ENCODE measurements at places on chromosomes 6 and 20.

GRCh38 chr6:27370391-27370790 is 18.2 kb upstream of the ZNF391 start:
- DNase-seq = no peak

GRCh38 chr20:52103335-52103912 is 88.2 kb downstream of the ZFP64 start:
- DNase-seq = no peak

DNA sequence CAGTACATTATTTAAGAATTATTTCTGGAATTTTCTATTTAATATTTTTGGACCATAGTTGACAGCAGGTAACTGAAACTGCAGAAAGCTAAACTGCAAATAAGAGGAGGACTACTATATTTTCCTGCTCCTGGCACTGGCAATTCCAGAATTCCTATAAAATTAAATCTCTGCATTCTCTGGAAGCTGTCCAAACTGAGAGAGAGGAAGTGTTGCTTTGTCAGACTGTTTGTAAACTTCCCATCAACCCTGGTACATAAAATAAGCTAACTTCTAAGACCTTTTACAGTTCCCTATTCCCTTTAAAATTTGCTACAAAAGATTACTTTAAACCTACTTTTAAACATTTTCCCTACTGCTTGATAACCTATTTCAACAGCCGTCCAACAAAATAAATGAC is 196.1 kb upstream of the RUNX2 start:
- DNase-seq = no peak

GRCh38 chr20:58546416-58546711 is 31.2 kb upstream of the APCDD1L start:
- no peak for DNase-seq

DNA sequence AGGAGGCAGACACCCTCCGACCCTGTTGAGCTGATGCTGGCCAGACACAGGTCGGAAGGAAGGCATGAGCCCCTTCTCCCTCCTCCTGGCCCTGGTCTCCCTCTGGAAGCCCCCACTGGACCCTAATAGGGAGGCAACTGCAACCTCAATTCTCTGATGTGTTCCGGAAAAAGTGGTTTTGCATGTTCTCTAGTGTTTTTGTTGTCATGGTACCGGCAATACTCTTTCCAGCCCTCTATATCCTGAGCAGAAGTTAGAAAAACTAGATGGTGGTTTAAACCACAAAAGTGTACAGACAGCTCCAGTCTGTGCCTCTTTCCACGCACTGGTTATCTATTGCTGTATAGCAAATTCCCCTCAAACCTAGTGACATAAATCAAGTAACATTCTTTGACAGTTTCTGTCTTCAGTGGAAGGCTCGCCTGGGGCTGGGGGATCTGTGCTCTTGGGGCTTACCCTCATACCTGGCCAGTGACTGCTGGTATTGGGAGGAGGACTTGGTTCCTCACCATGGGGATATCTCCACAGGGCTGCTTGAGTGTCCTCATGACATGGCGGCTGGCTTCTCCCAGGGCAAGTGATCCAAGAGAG is 37.0 kb downstream of the SYTL3 start:
- no peak for DNase-seq

DNA sequence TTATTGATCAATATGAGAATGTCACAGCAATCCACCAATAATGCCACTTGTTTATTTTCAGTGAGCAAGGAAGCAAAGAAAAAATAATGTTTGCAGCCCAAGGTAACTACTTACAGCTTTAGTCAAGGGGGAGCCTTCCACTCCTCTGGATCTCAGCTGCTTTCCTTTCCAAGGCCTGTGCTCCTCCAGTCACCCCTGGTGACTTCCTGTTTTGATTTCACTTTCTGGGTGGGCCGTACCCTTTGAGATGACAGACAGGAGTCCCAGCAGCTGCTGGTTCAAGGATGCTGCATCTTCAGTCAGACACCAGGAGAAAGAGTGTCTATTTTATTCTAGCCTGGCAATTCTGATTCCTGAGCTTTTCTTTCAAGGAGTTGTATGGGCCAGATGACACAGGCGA is 5.6 kb upstream of the VNN2 start:
- DNase-seq = peak; percentile 13

DNA sequence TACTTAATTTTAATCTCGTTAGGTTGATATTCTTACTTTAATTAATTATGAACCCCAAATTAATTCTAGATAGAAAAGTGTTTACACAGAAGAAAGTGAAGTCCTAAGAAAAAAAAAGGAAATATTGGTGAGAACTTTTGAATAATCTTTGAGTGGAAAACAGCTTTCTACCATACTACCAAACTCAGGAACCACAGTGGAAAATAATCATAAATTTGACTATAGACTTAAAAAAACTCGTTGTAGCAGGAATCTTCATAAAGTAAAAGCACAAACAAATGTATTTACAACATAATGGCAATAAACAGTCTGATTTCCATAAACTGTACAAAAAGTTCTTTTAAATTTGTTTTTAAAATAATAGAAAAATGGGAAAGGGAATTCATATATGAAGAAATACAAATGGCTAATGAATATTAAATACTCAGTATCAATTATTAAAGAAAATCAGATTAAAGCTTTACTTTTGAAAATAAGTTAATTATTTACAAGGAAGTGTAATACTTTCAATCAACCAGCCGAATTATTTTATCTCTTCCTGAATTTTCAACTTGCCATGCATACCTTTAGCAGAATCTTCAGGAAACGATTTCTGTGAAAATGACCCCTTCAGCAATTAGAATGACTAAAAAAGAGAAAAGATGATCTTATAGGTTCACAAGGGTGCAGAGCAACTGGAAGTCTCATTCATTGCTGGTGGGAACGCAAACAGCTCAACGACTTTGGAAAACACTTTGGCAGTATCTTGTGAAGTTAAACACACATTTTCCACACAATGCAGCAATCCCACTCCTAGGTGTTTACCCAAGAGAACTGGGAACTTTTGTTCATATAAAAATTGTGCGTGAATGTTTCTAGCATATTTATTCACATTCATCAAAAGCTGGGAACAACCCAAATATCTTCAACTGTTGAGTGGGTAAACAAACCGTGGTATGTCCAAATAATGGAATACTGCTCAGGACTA is 38.5 kb upstream of the BMP6 start:
- DNase-seq = no peak

DNA sequence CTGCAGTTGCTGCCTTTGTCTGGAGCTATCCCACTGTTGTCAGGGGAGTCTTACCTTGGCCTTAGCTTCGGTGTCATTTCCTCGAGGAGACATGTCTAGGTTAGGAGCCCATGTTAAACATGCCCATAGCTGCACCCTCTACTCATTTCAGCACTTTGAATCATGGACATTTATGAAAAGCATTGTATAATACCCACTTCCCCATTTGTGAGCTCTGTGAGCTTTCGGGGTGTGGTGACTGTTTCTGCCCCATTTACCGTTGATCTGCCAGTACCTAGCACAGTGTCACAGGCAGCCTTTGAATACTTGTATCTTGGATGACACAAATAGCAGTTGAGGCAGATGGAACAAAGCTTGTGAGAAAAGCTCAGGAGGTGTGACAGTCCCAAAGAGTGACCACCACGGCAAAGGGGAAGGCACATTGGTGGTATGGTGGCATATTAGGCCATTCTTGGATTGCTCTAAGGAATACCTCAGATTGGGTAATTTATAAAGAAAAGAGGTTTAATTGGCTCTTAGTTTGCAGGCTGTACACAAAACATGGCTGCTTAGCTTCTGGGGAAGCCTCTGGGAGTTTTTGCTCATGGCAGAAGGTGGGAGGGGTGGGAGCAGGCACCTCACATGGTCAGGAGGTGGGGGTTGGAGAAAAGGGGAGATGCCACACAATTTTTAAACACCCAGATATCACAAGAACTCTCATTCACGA is 42.0 kb downstream of the JARID2 start:
- DNase-seq = no peak

GRCh38 chr6:27837625-27838057 is 74.6 kb downstream of the OR2B2 start:
- no peak for DNase-seq

DNA sequence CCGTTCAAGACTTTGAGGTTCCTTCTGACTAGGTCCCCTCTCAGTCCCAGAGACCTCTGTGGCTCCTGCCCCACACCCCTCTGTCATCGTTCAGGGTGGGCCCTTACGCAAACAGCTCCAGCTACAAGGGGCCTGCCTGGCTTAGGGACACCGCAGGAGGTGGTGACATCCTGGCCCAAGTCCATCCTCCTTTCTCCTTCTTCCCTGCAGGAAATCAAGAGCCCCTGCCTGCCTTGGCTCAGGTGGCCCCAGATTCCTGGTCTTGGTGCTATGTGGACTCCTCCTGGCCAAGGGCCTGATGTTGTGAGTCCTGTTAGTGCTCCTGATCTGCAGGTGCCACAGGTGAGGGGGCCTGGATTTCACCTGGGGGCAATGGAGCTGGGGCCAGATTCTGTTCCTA is 8.1 kb downstream of the TREML4 start:
- DNase-seq = no peak

DNA sequence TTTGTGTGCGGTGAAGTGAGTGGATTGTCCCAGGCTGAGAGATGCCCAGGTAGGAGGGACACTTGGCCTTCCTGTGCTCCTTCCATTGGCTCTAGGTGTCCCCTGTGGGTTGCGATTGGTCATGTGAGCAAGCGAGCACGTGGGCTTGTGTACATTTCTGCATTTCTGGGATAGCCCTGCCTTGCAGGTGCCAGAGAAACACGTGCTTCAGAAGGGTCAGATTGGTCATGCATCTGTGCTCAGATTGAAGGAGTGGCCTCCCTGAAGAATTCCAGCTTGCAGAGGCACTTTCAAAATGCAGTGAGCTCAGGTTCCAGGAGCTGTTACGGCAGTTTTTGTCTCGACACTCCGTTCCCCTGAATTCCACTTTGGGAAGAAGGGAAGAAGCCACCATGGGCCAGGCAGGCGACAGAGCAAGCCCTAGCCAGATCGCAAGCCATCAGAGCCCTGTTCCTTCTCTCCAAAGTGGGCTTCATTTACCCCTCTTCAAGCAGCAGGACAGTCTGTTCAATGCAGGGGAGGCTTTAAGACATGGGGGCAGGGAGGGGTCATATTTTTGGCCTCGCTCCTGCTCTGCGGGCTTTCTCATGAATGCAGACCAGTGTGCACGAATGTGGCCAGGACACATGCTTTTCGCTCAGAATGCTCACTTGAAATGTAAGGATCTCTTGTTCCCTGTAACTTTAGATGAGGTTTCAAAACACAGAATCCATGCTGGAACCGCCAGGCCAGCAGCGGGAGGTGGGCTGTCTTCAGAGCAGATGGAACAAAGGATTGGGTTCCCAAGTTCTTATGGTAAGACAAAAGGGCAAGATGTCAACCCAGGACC is 78.6 kb upstream of the AKAP12 start:
- DNase-seq = no peak
